NCI-H524 treated with DMSO at 0.1 percent for 48 hours (cell line): ENCODE measurements at places on chromosomes 13 and 19.

DNA sequence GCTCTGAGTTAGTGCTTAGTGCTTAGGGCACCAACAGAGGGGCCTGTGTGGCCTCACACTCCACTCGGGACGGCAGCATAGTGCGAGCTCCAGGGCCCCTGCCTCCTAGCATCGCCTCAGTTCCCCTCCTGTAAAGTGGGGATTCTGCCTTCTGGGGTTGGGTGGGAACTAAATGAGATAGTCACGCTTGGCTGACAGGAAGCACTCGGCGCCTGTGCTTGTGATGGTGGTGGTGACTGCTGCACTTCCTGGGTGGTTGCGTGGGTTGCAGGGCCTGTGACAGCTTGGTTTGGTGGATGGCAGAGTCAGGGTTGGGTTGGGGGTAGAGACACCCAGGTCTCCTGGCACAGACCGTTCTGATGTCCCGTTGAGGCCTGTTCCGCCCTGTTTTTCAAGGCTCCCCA, 7.7 kb downstream of the PLEKHF1 start:
- no peak for DNase-seq

- DNase-seq, result no peak
Observed at GRCh38 chr19:38970664-38971532, 4.6 kb downstream of the FBXO17 start.

GRCh38 chr19:58571575-58571947, 1.6 kb downstream of the MZF1 start:
- no peak for DNase-seq

- no peak for DNase-seq
Observed at GRCh38 chr19:51107406-51108065, 673 bp downstream of the CTU1 start.

GRCh38 chr13:98072476-98072875, 70.4 kb upstream of the FARP1 start:
- no peak for DNase-seq

DNA sequence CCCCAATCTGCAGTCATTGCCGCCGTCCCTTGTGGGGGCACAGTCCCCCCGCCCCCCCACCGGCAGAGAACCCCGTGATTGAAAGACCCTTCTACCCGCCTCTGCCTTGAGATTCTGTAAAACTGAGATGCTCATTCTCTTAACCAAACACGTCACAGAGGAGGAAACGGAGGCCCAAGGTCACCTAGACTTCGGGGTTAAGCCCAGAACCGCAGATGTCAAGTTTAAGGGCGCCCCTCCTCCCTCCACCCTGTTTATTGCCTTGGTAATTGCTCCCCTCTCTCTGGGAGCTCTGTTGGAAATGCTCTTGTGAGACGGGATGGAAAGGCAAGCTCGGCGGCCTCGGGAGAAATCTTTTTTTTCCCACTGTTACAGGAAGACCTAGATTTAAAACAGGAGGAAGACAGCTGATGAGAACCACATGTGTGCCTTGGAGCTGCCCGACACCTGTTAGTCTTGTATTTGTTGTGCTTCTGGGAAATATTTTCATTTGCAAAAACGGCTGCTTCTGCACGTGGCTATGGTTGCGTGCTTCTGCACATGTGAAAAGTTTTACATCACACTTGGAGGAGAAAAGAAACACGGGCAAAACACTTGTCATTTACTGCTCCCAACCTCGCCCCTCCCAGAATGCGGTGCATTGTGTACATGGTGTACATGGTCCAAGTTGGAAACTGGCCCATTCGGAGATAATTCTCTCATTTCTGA, 1.1 kb upstream of the MED26 start:
- DNase-seq, result no peak

- no peak for DNase-seq
Observed at GRCh38 chr19:49356382-49356781, 5.8 kb downstream of the TEAD2 start.
